IMR-90 (cell line): ENCODE measurements at places on chromosomes 1 and 21. TPM values are rescaled to one million over a fixed set of nuclear protein-coding genes. Genes with fewer than 3 reads are reported as not detected.

DNA sequence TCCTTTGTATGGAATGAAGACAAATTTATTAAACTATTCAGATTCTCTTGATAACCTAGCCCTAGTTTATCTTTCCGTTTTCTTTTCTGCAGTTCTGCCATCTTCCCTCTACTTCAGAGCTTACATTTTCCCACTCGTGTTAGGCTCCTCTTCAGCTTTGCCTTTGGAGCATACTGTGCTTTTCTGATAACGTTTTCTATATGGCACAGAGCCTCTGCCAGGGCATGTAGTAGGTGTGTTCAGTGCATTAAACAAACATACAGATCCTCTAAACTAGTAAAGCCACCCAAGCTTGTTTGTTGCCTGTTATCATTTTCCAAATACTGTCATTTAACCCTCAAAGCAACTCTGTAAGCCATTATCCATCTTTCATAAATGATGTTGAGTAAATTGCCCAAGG, 25.1 kb downstream of the DYRK1A start:
- no peak for DNase-seq

DNA sequence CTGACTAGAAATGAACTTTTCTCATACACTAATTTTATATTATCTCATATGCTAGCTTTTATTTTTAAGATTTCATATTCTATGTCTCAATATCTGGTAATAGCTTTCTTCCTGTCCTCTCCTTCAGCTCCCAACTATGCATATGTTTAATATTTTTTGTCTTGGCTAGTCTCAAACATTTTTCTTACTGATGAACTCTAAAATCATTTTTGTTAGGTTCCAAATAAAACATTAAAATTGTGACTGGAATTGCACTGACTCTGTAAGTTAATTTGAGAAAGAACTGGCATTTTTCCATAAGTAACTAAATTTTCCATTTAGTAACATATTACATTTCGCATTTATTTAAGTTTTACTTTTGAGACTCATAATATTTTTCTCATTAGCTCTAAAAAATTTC, 368.5 kb upstream of the DPYD start:
- no peak for DNase-seq

DNA sequence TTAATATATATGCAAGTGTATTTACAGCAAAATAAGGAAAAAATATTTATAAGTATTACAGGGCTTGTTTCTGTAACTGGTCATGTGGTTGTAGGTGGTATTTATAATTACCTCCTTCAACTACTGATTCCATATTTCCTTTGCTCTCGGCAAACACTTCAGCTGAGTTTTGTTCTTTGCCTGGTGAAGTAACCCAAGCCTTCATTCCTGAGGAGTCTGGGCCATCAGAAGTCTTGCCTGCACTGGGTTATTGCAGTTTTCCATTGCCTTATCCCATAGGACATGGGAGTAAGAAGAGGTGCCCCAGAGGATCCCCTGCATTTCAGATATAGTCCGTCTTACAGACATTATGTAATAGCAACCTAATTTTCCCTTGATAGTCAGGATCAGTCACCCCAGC, 23.8 kb downstream of the MARK1 start:
- no peak for DNase-seq

DNA sequence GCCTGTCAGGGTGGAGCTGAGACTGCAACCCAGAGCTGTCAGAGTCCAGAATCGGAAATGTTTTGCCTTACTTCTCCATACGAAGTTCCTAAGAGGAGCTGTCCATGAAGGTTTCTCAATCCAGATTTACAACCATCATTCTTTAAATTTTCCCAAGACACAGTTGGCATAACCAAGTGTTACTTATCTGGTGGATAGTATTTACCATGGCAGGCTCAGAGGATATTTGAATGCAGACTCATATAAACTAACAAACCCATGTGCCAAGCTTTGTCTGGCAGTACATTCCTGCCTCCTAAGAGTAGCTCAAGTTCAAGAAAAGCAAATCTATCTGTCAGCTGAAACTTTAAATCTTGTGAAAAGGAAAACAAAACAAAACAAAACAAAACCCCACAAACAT, 267.9 kb downstream of the ZNF326 start:
- no peak for DNase-seq

DNA sequence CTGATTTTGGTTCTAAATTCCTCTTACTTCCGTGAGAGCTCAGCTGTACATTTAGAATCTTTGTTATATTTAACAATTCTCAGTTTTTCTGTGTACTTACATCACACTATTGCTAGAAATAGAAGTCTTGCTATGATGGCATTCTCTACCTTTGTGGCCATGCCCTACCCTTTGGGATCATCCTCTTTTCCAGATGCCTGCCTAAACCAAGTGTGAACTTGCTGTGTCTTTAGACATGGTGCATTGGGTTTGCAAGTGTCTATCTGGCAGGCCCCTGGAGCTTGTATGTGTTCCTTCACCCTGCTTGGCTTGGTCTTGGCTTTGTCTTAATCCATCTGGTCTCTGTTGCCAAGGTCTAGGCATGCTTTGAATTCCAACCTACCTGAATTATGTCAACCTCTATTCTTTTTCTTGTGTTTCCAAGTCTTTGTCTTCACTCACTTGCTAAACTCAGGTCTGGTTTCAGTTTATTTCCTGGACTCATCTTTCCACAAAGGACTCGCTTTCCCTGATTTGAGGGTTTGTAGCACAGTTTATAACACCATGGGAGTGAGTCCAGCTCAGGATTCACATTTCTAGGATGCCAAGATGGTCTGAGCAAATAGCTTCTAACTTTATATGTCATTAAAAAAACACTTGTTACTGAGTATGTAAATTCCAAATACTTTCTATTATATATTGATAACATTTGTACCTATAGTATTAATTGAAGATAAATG, 20.6 kb upstream of the APOBEC4 start:
- DNase-seq, result no peak

DNA sequence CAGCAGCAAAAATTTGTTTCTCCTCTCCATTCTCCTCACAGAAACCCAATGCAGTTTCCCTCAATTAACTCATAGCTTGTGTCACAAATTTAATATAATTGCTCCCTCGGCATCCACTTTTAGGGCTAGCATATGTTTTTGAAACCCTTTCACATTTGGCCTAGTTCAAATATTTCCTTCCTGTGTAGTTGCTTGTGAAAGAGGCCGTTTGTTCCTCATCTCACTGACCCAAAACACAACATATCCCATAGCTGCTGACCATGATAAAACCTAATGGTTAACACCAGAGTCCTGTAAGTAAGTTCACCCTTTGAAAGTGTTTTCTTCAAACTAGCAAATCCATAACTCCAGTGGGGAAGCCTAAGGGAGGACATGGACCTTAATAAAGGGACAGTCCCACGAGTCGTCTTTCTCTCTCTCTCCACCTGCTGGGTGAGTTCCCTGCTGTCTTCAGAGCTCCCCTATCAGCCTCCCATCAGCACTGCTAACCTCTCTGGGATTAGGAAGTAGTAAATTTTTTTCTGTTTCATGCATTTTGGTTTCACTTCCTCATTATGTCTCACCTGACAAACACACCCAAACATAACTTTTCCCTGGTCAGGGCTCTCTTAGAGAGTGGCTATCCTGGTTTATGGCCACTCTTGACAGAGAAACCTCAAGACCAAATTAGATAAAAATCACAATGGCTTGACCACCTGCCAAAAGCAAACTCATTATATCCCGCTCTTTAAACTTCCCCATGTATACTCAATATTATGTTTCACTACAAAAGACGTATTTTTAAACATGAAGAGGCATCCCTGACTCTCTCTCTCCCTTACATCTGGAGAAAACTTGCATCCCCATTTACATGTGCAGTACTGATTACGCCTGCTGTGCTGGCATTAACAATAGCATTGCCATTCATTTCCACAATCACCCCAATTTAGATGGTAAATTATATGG, 177.7 kb upstream of the HP1BP3 start:
- no peak for DNase-seq

Gene SLC26A9
- under 0.01 TPM in 1 of 2 replicates, not detected in the other for total RNA-seq
